ENCODE measurements at places on chromosomes 7 and 10.

DNA sequence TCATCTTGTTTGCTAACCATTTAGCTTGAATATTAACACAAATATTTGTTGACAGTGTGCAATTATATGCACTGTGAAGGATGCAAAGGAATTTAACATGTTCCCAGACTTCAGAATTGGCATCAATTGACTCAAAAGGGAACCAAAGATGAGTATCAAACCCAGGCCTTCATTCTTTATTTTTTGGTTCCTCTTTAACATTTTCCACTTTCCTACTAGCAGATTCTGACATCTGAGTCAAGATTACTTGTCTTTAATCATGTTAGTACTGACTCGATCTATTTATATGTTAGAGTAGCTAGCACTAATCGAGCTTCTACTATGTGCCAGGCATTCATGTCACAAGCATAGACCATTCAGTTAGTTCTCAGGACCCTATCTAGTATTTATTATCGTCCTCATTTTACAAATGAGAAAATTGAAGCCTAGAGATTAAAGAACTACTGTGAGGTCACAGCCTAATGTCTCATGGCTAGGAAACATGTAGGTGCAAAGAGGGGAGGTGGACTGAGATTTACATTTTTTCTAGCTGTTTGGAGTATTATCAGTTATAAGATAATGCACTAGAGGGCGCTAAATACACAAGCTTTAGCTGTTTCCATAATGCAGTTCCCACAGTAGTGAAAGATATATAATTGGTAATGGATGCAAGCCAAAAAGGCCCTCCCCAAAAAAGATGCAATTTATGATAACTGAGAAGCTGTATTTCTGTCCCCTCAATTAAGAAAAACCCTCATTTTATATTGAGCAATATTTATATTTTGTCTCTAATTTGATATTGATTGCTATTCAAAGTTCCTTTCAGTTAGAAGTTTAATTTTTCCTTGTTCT is 32.9 kb upstream of the KMT2E start:
- no peak for DNase-seq

- DNase-seq, result no peak
Observed at GRCh38 chr10:69498711-69499471, 47.6 kb downstream of the TSPAN15 start.

DNA sequence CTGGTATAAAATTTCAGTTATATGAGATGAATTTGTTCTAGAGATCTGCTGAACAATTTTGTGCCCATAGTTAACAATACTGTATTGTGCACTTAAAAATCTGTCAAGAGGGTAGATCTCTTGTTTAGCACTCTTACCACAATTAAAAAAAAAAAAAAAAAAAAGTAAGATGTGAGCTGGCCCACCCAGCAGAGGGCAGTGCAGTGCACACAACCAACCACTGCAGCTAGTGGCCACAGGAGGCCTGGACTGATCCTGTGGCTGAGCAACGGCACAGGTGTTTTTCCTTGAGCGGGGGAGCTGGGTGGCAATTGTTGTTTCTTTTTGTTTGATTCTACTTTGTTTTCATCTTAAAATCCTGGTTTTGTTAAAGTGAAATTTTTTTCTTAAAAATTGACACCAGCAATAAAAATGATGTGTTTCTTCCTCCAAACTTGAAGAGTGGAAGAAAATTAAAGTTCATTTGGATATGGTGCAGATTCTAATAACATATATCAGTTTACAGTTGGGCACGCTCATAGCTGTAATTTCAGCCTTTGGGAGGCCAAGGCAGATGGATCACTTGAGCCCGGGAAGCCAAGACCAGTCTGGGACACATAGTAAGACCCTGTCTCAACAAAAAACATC is 171.1 kb upstream of the TBX20 start:
- DNase-seq, result no peak

DNA sequence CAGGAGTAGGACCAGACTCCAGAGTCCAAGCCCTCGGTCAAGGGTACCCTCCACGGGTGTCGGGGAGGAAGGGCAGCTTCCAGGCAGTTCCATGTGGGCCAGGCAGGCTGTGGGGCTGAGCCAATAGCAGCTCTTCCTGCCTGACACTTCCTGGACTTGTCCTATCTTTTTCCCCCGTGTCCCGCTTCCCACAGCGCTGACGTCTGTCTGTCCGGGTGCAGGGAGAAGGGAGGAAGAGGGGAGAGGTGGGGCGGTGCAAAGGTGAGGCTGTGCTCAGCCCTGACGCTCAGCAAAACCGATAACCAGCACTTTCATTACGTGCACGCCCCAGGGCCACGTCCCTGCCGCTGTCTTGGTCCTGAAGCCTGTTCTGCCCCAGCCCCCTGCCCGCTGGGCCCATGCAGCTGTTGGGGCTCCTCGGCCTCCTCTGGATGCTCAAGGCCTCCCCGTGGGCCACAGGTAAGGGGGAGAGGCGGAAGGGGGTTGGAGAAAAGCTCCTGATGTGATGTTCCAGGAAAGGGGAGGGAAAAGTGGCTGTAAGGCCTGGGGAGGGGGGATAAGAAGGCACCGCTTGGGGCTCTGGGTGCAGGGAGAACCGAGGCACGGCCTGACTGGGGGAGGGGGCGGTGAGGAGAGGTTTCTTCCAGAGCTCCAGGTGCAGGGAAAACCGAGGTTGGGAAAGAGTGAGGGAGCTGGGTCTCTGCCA is at the start of gene MUC3A:
Gene MUC3A (plus strand): TSS at position 308 of the 706 bp plus-strand sequence. CDS start 91 bp downstream, at position 399.
- no peak for DNase-seq

GRCh38 chr10:80090121-80090520 is 11.7 kb downstream of the TMEM254 start:
- no peak for DNase-seq

DNA sequence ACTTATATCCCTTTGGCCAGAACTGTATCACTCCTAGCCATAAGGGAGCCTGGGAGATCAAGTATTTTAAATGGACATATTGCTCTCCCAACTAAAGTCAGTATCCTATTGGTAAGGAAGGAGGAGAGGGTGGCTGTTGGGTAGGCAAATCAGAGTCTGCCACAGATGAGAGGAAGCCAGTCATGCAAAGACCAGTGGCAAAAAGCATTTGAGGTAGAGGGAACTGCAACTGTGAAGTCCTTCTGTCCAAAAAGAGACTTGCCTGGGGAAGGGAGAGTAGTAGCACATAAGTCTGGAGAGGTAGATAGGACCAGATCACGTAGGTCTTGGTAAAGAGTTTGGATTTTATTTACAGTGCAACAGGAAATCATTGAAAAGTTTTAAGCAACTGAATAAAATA is 8.8 kb upstream of the CCNJ start:
- DNase-seq, result no peak

DNA sequence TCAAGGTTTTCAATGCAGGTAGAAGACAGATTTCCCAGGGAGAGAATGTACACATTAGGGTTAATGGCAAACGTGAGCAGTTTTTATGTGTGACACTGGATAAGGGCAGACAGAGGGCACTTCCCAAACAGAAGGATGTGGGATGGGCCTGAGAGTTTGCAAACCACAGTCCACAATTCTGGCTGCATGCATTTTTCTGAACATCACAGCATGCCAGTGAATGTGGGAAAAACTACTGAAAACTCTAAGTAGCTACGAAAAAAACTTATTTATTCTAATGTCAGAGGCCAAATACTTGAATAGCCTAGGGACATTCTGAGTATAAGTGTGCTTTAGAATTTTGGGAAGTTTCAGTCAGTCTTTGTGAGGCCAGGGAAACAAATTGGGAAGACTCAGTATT is 145.9 kb downstream of the NRCAM start:
- no peak for DNase-seq

GRCh38 chr7:97971120-97971989 is 18.6 kb downstream of the OCM2 start:
- no peak for DNase-seq

DNA sequence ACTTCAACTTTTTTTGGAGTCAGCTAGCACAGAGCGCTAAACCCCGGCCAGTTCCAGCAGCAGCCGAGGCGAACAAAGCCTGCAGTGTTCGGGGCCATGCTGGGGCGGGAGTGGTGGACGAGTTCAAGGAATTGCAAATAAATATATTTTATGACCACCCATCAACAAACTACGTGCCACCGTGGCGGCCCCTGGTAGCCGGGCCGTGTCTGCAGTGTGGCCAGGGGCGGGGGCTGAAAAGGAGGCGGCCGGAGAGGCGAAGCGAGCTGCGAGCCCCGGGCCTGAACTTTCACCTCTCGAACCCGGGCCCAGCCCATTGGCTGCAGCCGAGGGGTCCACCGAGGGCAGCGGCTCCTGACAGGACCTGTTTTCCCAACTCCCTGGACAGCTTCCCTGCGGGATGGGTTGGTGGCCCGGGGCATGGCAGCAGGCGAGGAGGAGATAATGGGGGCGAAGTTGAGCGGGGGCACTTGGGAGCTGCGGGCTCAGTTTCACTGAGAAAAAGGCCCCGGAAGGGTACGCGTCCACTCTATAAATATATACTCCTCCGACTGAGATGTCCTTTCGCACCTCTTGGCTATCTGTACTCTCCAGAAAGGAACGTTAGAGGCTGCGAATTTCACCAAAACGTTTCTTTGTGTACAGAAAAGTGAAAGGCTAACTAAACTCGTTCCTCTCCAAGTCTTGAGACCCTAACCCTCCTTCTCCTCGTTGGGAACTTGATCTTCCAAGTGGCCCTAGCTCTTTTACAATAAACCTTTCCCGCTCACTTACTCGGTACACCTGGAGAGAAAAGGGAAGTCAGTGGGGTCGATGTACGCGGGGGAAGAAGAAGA is 164.6 kb upstream of the PPP1R3A start:
- DNase-seq, result no peak

GRCh38 chr7:12800486-12800885 is 113.1 kb downstream of the ARL4A start:
- no peak for DNase-seq

DNA sequence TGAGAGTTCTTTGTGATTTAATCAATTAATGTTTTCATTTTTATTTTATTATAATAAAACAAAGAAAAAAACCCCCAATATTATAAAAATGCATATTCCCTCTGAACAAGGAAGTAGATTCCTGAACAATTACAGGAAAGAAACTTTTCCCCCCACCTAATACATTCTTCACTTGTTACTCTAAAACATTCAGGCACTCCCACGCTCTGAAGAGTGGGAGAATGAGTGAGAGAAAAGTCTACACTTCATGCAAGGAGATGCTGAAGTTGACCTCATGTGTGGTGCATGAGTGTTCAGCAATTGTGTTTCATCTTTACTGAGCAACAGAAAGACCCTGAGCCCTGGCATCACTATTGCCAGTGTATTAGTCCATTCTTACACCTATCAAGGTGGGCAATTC is 244.2 kb upstream of the IGFBP3 start:
- DNase-seq, result no peak

- no peak for DNase-seq
Observed at GRCh38 chr10:71614946-71615345, 104.6 kb downstream of the C10orf105 start.

- DNase-seq, result no peak
Observed at GRCh38 chr7:68121655-68122054, 1125.0 kb downstream of the TYW1 start.

GRCh38 chr10:486206-486605 is 203.3 kb downstream of the DIP2C start:
- no peak for DNase-seq

GRCh38 chr10:64175271-64175962 is 654.2 kb downstream of the REEP3 start:
- no peak for DNase-seq

- DNase-seq, result no peak
Observed at GRCh38 chr7:99177165-99177564, 30.8 kb downstream of the KPNA7 start.
